ENCODE measurements at places on chromosomes 6 and 20.
A peak's percentile ranks its signal among the peaks of the same experiment; 100 is the strongest.

DNA sequence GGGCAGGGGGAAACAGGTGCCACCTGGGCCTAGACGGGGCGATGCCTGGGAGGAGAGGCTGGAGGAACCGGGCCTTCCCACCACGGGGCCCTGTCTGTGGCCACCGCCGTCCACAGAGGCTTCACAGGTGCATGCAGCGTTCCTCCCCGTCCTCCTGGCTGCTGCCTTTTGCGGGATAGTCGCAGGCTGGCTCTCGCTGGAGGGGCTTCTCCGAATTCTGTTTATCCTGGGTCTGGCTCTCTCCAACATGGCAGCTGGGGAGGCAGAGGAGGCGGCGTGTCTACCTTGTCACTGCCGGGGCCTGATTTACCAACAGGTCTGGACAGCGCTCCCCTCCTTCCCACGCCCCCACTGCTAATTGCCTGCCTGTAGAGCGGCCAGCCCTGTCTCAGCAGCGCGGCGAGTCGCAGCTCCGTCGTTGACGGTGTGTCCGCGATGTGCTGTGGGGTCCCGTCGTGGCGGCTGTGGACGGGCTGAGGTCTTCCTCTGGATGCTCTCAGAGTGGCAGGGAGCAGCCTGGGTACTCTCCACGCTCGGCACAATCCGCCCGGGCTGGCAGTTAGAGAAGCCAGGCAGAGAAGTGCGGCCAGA is 262.9 kb downstream of the TAF4 start:
- DNase-seq = no peak

- DNase-seq = no peak
Measured at GRCh38 chr6:5762561-5762968, 244.2 kb downstream of the NRN1 start.

GRCh38 chr20:53245574-53245973 is 273.4 kb downstream of the TSHZ2 start:
- DNase-seq = no peak

DNA sequence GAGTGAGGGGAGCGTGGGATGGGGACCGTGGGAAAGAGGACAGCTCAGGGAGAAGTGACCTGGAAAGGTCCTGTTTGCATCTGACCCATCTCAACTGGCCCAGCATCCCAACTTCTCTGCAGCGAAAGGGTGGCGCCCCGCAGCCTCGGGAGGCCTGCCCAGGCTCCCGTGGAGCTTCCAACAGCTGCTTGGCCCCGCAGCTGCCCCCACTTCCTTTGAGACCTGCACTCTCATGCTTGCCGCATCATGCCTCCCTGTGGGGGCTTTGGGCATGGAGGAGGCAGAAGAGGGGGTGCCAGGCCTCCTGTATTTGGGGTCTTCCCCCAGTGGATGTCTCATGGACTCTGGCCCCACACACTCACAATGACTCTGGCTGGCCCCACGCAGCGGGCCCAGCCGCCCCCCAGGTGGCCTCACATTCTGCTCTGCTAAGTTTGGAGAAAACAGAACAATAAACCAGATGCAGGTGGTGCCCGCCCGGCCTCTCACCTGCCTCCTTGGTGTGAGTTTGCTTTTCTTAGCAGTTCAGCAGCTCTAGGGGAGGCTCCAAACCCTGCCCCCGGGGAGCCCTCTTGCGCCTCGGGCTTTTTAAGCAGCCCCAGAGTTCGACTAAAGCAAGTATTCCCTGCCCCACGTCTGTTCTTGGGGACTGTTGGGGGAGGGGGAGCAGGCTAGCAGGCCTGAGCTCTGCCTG is 40.7 kb downstream of the CPXM1 start:
- DNase-seq = no peak

GRCh38 chr20:45812157-45813005 is at the start of gene UBE2C:
UBE2C (plus strand) TSS chr20:45812644; CDS start chr20:45812696, 52 bp downstream.
- peak; percentile 85 for DNase-seq

GRCh38 chr6:117270055-117270842 is 4.9 kb downstream of the VGLL2 start:
- DNase-seq = no peak

- no peak for DNase-seq
Measured at GRCh38 chr6:110710115-110710514, 105.2 kb downstream of the CDK19 start.

DNA sequence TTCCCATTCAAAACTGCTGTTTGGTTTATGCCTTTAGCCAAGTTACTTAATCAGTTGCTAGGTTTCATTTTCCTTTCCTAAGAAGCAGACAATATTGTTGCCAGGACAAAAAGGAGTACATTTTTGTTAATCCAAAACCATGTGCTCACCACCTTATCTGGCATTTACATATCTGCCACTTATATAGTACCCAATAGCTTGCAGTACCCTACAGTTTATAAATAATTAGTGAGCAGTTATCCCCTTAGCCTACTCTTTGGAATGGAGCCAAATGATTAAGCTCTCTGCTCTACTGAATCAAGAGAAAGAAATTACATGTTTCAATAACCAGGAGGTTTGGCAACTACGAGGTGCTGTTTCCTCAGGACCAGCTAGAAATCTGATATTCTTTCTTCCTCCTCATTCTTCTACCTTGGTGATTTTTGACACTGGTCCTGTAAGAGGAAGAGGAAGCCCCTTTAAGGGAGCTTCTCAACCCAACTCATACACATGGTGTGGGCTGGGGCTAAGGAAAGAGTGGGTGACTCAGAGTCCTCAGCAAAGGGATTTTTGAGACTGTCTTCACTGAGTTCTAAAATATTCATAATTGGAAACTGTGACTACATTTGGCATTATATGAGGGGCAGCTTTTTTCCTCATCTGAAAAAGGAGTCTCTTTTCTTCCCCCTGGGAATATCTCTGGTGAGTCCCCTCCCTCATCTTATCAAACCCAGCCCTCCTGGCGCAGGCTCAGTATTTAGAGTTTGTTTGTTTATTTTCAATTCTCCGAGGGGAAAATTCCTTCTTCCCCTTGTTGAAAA is 1.5 kb downstream of the ZNFX1 start:
- DNase-seq = peak; percentile 25

- DNase-seq = no peak
Measured at GRCh38 chr6:125791151-125791819, 525 bp downstream of the NCOA7 start.

DNA sequence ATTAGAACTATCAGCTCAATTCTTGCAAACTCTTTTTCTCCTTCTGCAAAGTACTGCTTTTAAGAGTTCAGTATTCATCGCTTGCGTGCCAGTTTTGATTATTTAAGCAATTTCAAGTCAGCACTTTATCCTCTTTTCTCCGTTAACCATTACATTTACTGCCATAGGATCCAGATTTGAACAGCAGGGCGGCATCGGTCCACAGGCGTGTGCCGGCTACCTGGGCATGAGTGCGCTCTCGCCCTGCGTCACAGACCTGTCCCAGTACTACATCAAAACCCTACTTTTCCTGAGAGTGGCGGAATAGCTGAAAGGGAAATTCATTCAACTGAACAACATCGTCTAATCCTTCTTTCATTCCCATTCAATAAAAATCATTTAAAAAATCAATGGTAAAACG is 53.4 kb downstream of the MYLK4 start:
- DNase-seq = no peak

- DNase-seq = no peak
Measured at GRCh38 chr6:41718828-41719227, 16.6 kb downstream of the TFEB start.

DNA sequence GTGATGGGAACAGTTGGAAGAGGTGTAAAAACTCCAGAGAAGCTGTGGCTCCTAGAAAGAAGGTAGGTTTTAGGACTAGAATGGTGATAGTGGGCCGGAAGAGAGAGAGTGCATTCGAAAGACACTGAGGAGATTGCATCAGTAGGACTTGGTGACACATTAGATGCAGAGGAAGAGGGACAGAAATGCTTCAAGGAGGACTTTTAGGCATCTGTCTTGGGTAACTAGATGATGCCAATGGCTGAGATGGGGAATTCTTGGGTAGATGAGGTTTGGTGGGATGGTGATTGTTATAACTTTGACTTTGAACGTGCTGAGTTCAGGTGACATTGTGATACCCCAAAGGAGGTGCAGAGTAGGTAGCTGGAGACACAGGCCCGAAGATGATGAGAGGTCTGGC is 196.5 kb downstream of the GMPR start:
- no peak for DNase-seq

DNA sequence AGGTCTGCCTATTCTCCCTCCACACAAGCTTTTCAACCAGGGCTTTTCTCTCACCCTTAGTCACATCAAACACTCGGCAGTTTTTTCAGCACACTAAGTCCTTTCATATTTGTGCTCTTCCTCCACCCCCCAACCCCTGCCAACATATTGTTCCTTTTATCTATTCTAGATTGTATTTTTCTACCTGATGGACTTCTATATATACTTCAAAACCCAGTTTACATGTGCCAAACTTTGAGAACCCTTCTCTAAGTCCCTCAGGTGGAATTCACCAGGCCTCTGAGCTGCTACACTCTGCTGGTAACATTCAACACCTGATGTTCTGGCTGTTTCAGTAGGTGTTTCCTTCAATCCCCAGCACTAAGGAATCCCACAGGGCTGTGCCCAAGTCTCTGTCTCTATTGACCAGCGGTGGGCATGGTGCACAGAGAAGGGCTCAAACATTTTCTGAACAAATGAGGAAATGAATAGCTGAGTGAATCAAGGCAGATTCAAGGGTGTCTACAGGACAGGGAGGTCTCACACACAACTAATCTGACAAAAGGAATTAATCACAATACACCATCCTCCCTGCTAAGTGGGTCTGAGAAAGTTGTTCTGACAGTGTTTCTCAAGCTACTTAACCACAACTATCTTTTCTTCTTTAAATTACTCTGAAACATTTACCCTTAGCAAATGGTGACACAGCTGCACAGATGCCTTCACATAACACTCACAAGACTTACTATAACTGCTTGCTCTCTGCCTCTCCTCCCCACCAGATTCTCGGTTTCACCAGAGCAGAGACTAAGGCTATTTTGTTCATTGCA is 166.5 kb downstream of the TSHZ2 start:
- DNase-seq = no peak

- no peak for DNase-seq
Measured at GRCh38 chr6:2741756-2742155, 9.0 kb downstream of the MYLK4 start.

DNA sequence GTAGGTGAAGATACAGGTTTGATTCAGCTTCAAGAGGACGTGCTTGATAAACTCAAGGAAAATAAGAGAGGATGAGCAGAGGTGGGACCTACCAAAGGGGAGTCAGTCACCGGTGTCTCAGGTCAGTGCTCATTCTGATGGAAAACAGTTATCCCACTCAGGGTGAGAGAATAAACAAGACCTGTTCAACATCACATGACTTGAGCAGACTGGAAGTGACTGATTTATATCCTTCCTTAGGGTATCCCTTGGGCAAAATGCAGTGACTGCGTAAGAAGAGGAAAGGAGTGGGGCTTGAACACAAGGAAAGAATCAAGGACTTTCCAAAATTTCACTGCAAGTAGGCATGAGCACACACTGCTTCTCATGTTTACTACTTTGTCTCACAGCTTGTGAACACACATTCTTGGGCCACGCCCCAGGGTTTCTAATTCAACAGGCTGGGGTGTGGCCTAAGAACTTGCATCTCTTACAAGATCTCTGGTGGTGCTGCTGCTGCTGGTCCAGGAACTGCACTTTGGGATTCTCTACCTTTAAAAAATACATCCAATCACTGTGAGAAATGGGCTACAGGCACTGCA is 11.6 kb downstream of the CST3 start:
- DNase-seq = no peak

DNA sequence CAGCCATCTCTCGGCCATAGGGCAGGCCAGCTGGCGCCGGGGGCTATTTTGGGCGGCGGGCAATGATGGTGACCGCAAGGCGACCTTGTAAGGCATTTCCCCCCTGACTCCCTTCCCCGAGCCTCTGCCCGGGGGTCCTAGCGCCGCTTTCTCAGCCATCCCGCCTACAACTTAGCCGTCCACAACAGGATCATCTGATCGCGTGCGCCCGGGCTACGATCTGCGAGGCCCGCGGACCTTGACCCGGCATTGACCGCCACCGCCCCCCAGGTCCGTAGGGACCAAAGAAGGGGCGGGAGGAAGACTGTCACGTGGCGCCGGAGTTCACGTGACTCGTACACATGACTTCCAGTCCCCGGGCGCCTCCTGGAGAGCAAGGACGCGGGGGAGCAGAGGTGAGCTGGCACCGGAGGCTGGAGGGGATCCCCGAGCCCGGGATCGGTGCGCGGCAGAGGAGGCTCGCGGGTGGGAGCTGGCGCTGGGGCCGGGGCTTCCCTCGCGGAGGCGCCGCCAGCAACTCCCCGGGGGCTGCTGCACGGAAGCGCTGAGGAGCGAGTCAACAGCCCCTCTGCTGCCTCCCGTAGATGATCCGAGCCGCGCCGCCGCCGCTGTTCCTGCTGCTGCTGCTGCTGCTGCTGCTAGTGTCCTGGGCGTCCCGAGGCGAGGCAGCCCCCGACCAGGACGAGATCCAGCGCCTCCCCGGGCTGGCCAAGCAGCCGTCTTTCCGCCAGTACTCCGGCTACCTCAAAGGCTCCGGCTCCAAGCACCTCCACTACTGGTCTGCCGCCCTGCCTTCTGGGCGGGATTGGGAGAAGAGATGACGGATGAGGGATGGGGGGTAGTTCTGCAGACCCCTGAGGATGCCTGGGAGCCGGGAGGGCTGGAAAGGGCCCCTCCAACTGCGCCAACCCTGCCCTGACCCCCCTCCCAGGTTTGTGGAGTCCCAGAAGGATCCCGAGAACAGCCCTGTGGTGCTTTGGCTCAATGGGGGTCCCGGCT is at the start of the genes CTSA and NEURL2:
CTSA (plus strand) TSS at position 351 of the 999 bp plus-strand sequence; CDS start at position 585, 234 bp downstream.
NEURL2 (minus strand) TSS at position 224 of the 999 bp plus-strand sequence; CDS start at position 7, 217 bp downstream.
- peak; percentile 72 for DNase-seq

DNA sequence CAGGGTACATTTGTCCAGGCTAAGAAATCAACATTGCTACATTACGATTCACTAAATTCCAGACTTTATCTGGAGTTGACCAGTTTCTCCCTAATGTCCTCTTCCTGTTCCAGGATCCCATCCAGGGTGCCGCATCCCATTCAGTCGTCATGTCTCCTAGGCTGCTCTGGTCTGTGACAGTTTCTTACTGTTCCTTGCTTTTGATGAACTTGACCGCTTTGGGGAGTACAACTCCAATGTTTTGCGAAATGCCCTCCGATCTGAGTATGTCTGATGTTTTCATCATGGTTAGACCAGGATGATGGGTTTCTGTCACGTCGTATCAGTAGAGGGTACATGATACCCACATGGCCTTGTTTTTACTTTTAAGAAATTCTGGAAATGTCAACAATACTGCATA is 62.2 kb downstream of the CTCFL start:
- no peak for DNase-seq

DNA sequence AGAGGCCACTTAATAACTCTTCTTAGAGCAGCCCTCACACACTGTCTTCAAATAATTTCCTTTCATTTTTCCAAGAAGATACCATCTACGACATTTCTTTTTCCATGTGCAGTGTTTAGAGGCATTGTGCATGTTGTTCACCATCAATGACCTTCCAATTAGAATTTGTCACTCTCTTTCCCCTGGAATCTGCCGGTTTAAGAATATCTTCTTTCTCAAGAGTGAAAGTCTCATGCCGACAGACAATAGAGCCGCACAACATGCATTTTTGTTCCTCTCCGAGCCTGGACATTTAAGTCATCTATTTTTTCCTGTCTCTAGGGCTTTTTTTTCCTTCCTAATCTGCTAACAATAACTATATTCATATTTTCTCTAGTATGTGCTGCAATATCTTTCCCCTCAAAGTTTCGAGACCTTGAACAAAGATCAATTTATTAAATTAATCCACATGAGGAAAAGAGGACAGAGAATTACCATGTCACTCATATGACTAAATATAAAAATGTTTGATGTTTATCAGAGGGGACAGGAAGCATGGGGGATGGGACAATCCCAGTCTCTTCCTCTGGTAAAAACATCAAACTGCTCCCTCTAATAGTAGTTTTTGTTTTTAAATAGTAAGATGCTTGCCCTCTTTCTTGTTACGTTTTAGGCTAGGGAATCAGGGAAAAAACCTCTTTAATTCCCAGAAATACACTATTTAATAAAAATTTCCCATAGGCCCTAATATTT is 893.4 kb downstream of the C6orf118 start:
- no peak for DNase-seq

GRCh38 chr20:40592941-40593340 is 96.1 kb downstream of the MAFB start:
- DNase-seq = no peak

Measured in activated T-cell treated with anti-CD3 and anti-CD28 coated beads for 1 hour (primary cell).